Smooth muscle cell of bladder (primary cell): ENCODE measurements at places on chromosomes 1 and 21. TPM values are rescaled to one million over a fixed set of nuclear protein-coding genes. Genes with fewer than 3 reads are reported as not detected.

Gene ADAMTS5
- 22.3 and 24.4 TPM in 2 replicates for total RNA-seq

Gene S100A7
- total RNA-seq = not detected in 2 replicates

Gene ACTL8
- under 0.01 and 0.09 TPM in 2 replicates for total RNA-seq

Gene SLC16A4
- total RNA-seq = 91.4 and 414 TPM in 2 replicates

Gene DCDC2B
- total RNA-seq = under 0.01 TPM in 1 of 2 replicates, not detected in the other

Gene RNF11
- 99.7 and 170 TPM in 2 replicates for total RNA-seq

Gene PLCH2
- total RNA-seq = 0.09 and 0.14 TPM in 2 replicates

Gene ARHGEF2
- 90.5 and 126 TPM in 2 replicates for total RNA-seq

Gene UBL4B
- total RNA-seq = not detected in 2 replicates

Gene PTBP2
- total RNA-seq = 9.8 and 12.0 TPM in 2 replicates

Gene CR1L
- total RNA-seq = not detected in 2 replicates

Gene SUSD4
- 0.14 TPM in 1 of 2 replicates, not detected in the other for total RNA-seq

Gene CHIT1
- 0.18 TPM in 1 of 2 replicates, not detected in the other for total RNA-seq

Gene AMPD1
- not detected in 2 replicates for total RNA-seq

Gene KRTAP19-3
- total RNA-seq = not detected in 2 replicates

Gene TMEM69
- 9.6 and 11.9 TPM in 2 replicates for total RNA-seq

Gene AGMAT
- total RNA-seq = 0.83 and 1.6 TPM in 2 replicates

Gene OR2T2
- total RNA-seq = not detected in 2 replicates

Gene COL6A2
- 1,324 and 1,435 TPM in 2 replicates for total RNA-seq

Gene GSTM4
- 14.8 and 18.4 TPM in 2 replicates for total RNA-seq

Gene KLHDC7A
- total RNA-seq = not detected in 2 replicates

Gene SLAMF9
- total RNA-seq = 0.28 and 0.46 TPM in 2 replicates

Gene ZSCAN20
- 8.7 and 11.1 TPM in 2 replicates for total RNA-seq

Gene APCS
- not detected in 2 replicates for total RNA-seq

Gene FCAMR
- not detected in 2 replicates for total RNA-seq

Gene GSTM1
- 9.0 and 9.6 TPM in 2 replicates for total RNA-seq

Gene BNIPL
- total RNA-seq = 0.14 and 0.18 TPM in 2 replicates

Gene LENEP
- total RNA-seq = 0.18 and 0.28 TPM in 2 replicates

Gene KCNJ15
- total RNA-seq = 1.1 and 3.7 TPM in 2 replicates

Gene TRNP1
- total RNA-seq = 9.7 and 15.7 TPM in 2 replicates

Gene S100A14
- 0.18 and 0.28 TPM in 2 replicates for total RNA-seq

Gene NPL
- 3.2 and 3.3 TPM in 2 replicates for total RNA-seq

Gene ZBTB48
- 14.5 and 16.0 TPM in 2 replicates for total RNA-seq

Gene HTR6
- not detected in 2 replicates for total RNA-seq

Gene AIM2
- not detected in 2 replicates for total RNA-seq

Gene ZNF648
- not detected in 2 replicates for total RNA-seq

Gene BGLAP
- total RNA-seq = 0.09 and 0.14 TPM in 2 replicates

Gene PPM1J
- total RNA-seq = 0.55 and 0.57 TPM in 2 replicates

Gene TEKT2
- 0.09 and 0.14 TPM in 2 replicates for total RNA-seq

Gene KRTAP19-8
- total RNA-seq = not detected in 2 replicates

Gene NOS1AP
- total RNA-seq = under 0.01 TPM in 1 of 2 replicates, not detected in the other

Gene GNAT2
- total RNA-seq = 0.28 and 0.37 TPM in 2 replicates

Gene SAMD13
- total RNA-seq = 0.18 and 0.43 TPM in 2 replicates

Gene PCP4L1
- not detected in 2 replicates for total RNA-seq

Gene WNT9A
- total RNA-seq = 0.37 and 0.43 TPM in 2 replicates

Gene LCE2A
- total RNA-seq = not detected in 2 replicates
